ENCODE measurements at places on chromosomes 4 and X.

- DNase-seq, result no peak
Measured at GRCh38 chrX:43176686-43177085, 398.7 kb upstream of the PPP1R2C start.

DNA sequence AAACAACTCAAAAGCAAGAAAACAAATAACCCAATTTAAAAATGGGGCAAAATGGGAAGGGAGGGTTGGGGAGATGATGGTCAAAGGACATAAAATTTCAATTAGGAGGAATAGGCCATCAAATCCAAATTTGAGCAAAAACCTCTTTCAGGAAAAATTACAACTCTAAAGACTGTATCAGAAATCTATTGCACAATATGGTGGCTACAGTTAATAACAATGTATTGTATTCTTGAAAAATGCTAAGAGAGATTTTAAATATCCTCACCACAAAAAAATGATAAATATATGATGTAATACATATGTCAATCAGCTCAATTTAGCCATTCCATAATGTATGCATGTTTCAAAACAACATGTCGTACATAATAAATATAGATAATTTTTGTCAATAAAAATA is 60.7 kb downstream of the RELL1 start:
- no peak for DNase-seq

- no peak for DNase-seq
Measured at GRCh38 chrX:38664285-38664684, 102.9 kb downstream of the TSPAN7 start.

DNA sequence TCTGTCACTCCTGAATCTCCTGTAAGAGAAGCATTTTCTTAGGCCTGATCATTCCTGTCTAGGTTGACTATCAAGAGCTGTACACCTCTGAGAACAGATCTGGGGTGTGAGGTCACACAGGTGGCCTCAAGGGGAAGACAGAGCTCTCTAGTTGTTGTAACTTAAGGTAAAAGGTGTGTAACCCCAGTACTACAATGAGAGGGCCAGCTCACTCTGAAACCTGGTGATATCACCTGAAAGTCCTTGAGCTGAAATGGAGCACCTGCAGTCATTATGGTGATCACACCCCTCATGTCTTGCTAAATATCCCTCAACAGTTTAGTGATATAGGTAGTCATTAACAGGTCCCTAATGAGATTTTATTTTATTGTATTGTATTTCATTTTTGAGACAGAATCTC is 8.8 kb upstream of the FAM9C start:
- no peak for DNase-seq

GRCh38 chrX:43860646-43861370 is 21.4 kb downstream of the MAOB start:
- DNase-seq, result no peak

GRCh38 chr4:68599150-68599549 is 23.0 kb upstream of the UGT2B17 start:
- no peak for DNase-seq

- DNase-seq, result peak; percentile 55
Measured at GRCh38 chr4:83865417-83866150, 329.7 kb downstream of the GPAT3 start.

DNA sequence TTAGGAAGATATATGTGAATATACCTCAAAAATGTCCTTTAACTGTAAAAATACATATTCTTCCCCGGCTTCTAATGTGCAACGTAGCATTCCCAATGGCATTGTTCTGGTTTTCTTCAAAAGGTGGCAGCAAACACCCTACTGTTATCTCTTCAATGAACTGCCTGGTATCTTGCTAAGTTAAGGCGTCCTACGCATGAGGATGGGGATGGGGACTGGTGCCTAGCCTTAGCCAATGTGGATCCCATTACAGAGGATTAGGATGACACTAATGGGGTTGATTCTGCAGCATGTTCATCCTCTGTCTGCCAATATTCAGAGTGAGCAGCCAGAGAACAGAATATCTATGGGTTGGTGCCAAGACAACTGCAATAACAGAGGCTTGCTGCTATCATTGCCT is 334.9 kb upstream of the ADGRL3 start:
- no peak for DNase-seq

DNA sequence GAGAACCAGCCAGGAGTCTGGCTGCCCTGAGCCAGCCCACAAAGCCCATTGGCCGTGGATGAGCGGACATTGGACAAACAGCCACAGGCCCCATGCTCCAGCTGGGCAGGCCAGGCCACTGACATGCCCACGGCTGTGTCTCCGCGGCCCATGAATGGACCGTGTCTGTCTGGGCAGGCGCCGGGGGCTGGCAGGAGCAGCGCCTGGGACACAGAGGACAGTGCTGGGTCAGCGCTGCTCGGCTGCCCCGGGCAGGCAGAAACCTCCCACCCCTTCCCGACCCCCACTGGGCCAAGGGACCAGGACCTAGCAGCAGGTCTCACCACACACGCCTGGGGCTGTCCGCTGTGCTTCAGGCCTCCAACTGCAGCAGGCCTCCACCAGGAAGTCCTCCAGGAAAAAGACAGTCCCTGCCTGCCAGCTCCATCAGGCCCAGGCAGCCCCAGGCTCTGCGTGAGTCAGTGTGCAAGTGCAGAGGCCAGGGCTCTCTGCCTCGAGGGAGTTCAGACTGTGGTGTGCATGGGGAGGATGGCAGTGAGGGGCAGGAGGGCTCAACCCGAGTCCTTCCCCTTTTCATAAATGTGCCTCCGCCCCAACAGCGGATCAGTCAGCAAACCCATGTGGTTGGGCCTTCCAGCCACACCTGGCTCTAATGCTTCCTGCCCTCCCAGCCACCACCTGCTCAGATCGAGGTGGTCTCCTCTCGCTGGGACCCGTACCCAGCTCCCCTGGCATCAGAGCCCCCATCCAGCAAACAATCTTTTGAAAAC is 17.2 kb upstream of the FGFR3 start:
- no peak for DNase-seq

DNA sequence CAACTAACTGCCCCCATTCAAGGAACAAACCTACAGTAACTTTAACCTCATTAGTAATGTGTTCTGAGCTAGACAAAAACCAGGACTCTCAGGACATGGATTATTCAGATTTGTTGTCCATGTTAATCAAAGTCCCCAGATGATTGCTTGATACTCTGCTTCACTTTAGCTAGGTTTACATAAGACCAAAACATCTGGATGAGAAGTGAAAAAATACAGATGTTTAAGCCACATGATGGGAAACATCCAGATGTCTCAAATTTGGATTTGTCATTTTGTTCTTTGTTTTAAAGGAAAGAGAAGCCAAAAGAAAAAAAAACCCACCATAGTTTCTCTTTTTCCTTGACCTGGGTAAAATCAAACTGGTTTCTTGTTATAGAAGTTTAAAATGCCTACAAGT is 48.5 kb upstream of the NRK start:
- no peak for DNase-seq

DNA sequence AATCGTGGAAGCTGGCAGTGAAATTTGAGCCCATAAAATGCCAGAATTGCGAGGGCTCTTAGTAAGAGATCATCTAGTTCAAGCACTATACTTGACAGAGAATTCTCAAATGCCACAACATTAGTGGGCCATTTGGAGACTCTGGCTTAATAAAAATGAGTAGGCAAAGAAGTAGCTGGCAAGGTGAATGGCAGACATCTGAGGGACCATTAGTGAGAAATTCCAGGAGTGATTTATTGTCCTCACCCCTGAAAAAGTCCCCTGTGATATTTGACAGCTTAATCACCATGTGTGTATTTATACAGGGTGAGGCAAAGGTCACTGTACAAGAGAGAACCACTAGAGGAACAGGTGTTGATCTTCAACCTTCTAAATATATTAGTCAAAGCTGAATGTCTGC is 207.5 kb downstream of the CHRDL1 start:
- no peak for DNase-seq

DNA sequence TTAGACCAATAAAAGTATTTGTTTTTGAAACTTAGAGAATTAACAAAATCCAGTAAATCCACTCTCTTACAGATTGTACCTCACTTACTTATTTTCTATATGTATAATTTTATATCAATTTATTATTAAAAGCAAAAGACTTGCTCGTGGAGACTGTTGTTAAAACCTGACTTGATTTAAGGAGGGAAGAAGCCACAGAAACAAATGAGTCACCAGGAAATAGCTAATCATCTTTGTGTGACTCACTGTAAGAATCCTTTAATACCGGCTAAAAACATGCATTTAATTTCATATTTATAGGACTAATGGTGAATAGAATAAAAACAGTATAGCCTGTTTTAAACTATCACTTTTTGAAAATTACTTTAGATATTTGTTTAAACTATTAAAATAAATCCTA is 29.9 kb upstream of the UBE2NL start:
- DNase-seq, result no peak

- no peak for DNase-seq
Measured at GRCh38 chr4:29653221-29653620, 1066.9 kb upstream of the PCDH7 start.

Measured in ecto neural progenitor cell (in vitro differentiated cells).